ENCODE measurements at places on chromosomes 12 and 14. TPM values are rescaled to one million over a fixed set of nuclear protein-coding genes. Genes with fewer than 3 reads are reported as not detected.

The CLEC4E gene
- not detected for total RNA-seq

The NFE2 gene
- not detected for total RNA-seq

The INSM2 gene
- not detected for total RNA-seq

The CLEC7A gene
- not detected for total RNA-seq

The ABCD2 gene
- 0.12 TPM for total RNA-seq

The SLC22A17 gene
- total RNA-seq = 19.0 TPM

The PRKAG1 gene
- 74.9 TPM for total RNA-seq

The KRT86 gene
- total RNA-seq = not detected

The PTCSC3 gene
- not detected for total RNA-seq

The TPPP2 gene
- total RNA-seq = not detected

The KHNYN gene
- 45.3 TPM for total RNA-seq

The RNF10 gene
- total RNA-seq = 89.5 TPM

The CBLN3 gene
- 1.6 TPM for total RNA-seq

The MRPL51 gene
- 92.0 TPM for total RNA-seq

The DLK1 gene
- not detected for total RNA-seq

The KLRB1 gene
- not detected for total RNA-seq

The SLCO1B3 gene
- not detected for total RNA-seq

The RNASE3 gene
- not detected for total RNA-seq

The IL22 gene
- total RNA-seq = not detected

The TMEM132C gene
- not detected for total RNA-seq

The SPX gene
- total RNA-seq = 0.23 TPM

The LEMD3 gene
- 10.1 TPM for total RNA-seq

The MAP3K9 gene
- under 0.01 TPM for total RNA-seq

The LUM gene
- total RNA-seq = 115 TPM

The STYK1 gene
- total RNA-seq = 0.82 TPM

The SLC7A7 gene
- total RNA-seq = 1.2 TPM

The SERPINA5 gene
- total RNA-seq = 0.12 TPM

The PLEKHD1 gene
- not detected for total RNA-seq

The P2RX2 gene
- total RNA-seq = not detected

Data from smooth muscle cell of the coronary artery (primary cell).